Activated CD4-positive, alpha-beta T cell treated with anti-CD3 and anti-CD28 coated beads for 36 hours (primary cell): ENCODE measurements at places on chromosomes 1 and 21. TPM values are rescaled to one million over a fixed set of nuclear protein-coding genes. Genes with fewer than 3 reads are reported as not detected.

DNA sequence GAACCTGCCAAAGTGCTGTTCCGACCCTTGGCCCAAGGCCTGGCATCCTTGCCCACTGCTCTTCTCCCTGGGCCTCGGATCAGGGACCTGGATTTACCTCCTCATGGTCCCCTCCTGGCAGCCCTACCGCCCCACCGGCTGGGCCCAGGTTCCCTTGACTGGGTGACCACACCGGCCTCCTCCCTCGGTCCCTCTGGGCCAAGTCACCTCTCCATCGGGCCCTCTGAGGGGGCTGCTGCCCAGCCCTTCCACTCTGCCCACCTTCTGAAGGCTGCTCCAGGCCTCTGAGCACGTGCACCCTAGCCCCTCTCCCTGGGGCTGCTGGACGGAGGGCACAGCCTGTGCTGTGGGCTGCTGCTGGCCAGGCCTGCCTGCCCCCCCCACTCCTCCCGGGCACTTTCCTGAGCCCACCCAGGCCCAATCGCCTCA lies 9.3 kb upstream of the MMEL1 start:
- no peak for DNase-seq

Gene C1orf50
- 8.0 TPM for total RNA-seq

Gene SYPL2
- total RNA-seq: not detected

Gene SPATA46
- not detected for total RNA-seq

Gene UMODL1
- not detected for total RNA-seq
